Type B pancreatic cell (in vitro differentiated cells): ENCODE measurements at places on chromosomes 5 and 9. TPM values are rescaled to one million over a fixed set of nuclear protein-coding genes. Genes with fewer than 3 reads are reported as not detected.

- DNase-seq: no peak
These were observed 3.1 kb downstream of the IER5L start for GRCh38 chr9:129174724-129175514.

DNA sequence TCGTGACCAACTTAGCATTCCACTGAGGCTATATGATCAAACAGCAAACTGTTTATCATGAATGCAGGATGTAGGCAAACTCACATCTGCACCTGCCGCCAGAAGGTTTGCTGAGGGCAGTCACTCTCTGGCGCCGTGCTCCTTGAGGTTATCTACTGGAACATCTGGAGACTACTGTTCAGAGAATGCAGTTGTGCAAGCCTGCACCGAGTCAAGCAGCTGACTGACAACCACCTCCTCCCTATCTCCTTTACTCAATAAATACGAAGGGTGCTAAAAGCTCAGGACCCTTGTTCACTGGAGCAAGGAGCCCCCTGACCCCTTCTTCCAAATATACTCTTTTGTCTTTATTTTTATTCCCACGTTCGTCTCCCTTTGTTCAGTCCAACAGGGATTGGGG lies 27.1 kb downstream of the CCDC125 start:
- no peak for DNase-seq

DNA sequence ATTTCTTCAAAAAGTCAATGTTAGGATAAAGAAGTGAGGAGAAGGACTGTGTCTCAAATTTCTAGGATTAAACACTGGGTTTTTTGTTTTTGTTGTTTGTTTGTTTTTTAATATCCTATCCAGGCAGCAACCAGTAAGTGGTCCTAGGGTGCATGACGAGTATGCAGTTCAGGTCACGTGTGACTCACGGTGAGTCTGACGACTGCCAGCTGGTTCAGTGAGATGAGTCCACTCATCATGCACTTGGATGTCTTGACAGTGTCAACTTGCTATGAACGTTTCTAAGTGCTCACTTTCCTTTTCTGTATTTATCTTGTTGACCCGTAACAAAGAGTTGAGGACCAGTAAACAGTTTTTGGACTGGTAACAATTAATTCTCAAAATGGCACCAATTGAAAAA lies 32.7 kb downstream of the ATG10 start:
- no peak for DNase-seq

GRCh38 chr5:55994998-55995914 lies 493 bp upstream of the IL6ST start:
- peak; percentile 98 for DNase-seq

NRARP gene
- 17.9 and 21.7 TPM in 2 replicates for total RNA-seq

BARHL1 gene
- total RNA-seq: 0.14 TPM in 1 of 2 replicates, not detected in the other

FSD1L gene
- 6.3 and 11.6 TPM in 2 replicates for total RNA-seq

GRCh38 chr5:77864997-77865396 lies 88.9 kb upstream of the TBCA start:
- no peak for DNase-seq

MIER3 gene
- total RNA-seq: 30.1 and 43.1 TPM in 2 replicates

DNA sequence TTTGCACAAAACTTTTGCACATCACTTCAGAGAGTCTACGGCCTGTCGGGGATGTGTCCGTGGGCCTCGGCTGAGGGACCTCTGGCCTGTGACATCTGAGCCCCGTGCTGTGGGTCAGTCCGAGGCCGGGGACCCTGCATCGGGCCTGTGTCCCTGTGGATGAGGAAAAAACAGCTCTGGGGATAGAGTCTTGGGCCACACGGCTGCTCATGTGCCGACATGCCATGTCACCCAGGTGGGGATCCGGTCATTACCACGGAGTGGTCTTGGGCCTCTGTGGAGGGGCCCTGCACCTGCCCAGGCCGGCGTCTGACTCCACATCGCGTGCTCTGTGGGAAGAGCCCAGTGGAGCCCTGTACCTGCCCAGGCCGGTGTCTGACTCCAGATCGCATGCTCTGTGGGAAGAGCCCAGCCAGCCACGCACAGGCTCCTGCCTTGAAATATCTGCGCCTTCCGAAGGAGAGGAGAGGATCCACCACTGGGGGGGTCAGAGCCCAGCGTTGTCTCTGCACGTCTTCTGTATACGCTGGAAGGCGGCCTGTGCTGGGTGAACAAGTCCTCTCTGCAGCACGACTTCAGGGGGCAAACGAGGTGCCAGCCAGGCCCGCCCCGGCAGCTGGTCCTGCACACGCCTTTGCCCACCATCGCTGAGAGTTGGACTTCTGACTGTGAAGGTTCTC lies 27.5 kb upstream of the IRX4 start:
- DNase-seq: no peak

JAK2 gene
- 5.4 and 8.4 TPM in 2 replicates for total RNA-seq

GRCh38 chr9:84138541-84138940 lies 157.9 kb downstream of the RMI1 start:
- no peak for DNase-seq

- DNase-seq: peak; percentile 55
These were observed 6.9 kb downstream of the MRPS2 start for GRCh38 chr9:135507104-135508035.
